ENCODE measurements at places on chromosomes 12 and 14. TPM values are rescaled to one million over a fixed set of nuclear protein-coding genes. Genes with fewer than 3 reads are reported as not detected.

The AQP6 gene
- 23.3 TPM for polyA plus RNA-seq

The ZDHHC22 gene
- 0.19 TPM for polyA plus RNA-seq

The AGAP2 gene
- polyA plus RNA-seq, result 1.9 TPM

DNA sequence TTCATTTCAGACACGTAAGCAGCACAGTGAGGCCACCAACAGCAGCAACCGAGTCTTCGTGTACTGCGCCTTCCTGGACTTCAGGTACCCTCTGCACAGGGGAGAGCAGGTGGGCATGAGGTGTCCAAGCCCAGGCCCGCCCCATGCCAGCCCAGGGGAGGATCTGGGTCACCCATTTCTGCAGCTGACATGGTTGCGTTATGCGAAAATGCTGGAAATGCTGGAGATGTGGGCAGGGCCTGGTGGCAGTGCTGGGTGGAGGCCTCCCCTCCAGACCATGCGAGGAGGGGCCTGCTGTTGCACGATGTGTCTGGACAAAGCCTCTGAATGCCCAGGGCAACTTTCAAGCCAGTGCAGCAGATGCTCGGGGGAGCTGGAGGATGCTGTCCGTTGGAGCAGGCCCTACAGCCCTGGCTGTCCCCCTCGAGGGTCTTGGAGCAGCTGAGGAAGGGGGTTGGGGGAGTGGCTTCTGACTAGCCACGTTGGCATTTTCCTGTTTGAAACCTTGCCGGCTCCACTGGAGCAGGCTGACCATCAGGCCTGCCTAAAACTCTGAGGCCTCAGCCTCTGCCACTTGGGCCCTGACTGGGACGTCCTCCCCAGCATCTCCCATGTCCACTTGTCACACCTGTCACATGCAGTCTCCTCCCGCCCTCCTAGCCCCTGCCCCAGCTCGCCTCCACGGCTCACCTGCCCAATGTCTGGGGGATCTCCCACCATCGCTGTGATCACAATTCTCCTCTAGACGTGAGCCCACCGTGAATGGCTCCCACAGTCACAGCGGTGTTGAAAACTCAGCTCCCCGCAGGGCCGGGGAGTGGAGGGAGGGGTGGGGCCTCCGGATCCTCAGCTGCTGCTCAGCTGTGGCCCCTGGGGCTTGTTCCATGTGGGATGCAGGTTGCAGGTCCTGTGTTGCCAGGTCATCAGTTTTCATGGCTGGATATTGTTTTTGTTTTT is 123.4 kb downstream of the ADGRD1 start:
- no peak for DNase-seq

- DNase-seq, result no peak
Measured at GRCh38 chr14:93115821-93116675, at the start of gene ITPK1. Gene ITPK1 (minus strand): TSS chr14:93115925. CDS start chr14:93115163, 762 bp downstream.

- DNase-seq, result no peak
Measured at GRCh38 chr12:115698257-115698656, 579.2 kb downstream of the MED13L start.

- peak; percentile 73 for DNase-seq
Measured at GRCh38 chr14:85528080-85528896, 1.7 kb upstream of the FLRT2 start.

DNA sequence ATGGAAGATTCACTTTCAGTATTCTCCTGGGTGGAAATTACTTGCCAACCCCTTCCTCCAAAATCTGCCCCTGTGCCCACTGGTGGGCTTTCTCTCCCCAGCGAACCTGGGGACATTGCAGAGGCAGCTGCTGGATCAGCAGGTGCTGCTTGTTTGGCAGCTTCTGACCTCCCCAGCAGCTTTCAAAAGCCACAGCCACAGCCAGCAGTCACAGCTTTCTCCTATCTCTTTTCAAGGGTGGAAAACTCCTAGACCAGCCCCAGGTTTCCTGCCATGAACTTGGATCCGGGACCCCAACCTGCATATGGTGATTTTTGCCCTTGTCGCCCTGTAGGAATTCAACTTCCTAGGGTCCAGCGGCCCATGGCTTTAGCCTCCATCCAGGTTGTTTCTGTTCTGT is 330.8 kb downstream of the ADAMTS20 start:
- DNase-seq, result no peak

- no peak for DNase-seq
Measured at GRCh38 chr12:69988481-69989321, 163.7 kb downstream of the MYRFL start.

GRCh38 chr12:64791036-64791435 is 31.8 kb upstream of the GNS start:
- DNase-seq, result no peak

GRCh38 chr12:112677050-112677765 is 114.3 kb upstream of the RPH3A start:
- DNase-seq, result no peak

- DNase-seq, result no peak
Measured at GRCh38 chr12:88945051-88945732, 364.9 kb upstream of the KITLG start.

DNA sequence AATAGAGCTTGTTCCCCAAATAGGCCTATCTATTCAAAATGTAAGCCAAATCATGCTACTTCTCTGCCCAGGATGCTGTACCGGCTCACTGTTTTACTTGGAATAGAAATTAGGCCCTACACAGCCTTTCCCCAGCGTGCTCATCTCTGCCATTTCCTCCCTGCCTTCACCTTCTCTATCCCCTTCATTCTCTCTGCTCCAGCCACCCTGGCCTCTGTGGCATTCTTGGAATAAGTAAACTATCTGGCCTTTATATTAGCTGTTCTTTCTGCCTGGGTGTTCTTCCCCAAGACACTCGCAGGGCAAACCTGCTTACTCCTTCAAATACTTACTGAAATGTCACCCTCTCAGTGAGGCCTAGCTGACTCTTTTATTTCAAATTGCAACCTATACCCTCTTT is 30.9 kb upstream of the DYRK2 start:
- DNase-seq, result no peak

- no peak for DNase-seq
Measured at GRCh38 chr12:4703676-4704075, 16.5 kb upstream of the GALNT8 start.

- DNase-seq, result no peak
Measured at GRCh38 chr14:100864206-100864605, 38.3 kb downstream of the MEG3 start.

DNA sequence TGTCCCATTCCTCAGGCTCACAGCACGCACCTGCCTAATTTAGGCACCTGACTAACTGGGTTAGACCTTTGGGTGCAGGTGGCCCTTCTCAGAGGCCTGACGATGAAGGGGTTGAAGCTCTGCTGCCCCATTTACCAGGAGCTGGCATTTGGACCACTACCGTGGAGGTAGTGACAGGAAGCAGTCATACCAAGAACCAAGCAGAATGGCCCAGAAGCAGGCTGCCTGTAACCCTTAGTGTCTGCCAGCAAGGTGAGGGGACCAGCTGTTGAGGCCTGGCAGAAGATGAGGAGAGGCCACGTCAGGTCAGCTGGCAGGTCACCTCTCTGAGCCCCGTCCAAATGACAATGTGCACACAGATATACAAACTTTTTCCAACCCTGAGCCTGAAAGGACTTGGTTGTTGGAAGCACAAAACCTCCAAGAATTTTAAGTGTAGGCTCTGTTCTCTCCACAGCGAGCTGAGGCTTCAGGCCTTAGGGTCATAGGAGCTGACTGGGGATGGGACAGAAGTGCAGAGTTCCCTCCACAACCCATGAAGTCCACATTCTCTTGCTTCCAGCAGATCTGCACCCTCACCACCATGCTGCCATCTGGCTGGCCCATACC is 23.1 kb downstream of the VASH1 start:
- DNase-seq, result no peak

- no peak for DNase-seq
Measured at GRCh38 chr12:95996034-95996658, at the start of gene HAL. Gene HAL (minus strand): TSS chr12:95996344. CDS start chr12:95995910, 434 bp downstream.

DNA sequence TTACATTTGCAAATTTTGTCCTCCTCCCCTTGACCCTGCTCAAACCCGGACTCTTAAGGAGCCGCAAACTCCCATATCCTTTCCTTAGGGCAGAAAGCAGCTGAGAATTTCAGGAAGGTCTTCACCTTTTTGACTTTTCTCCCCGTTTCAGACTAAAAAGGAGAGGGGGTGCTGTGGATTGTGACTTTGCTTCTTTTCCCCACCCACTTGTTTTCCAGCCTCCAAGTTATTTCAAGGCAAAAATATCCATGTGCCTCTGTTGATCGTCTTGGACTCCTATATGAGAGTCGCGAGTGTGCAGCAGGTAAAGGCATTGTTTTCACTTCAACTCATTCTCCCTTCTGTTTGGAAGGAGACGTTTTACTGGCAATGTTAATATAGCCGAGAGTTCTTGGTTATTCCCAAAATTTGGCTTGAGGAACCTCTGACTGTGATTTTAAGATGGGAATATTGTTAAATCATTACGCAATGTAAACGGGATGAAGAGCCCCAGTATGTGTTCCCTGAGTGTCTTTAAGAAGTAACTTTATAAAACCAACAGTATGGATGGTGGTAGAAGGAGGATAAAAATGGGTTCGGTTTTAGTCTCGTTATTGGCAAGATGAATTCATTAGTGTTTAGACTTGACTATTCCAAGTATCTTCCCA is 663 bp downstream of the LRRK2 start:
- DNase-seq, result no peak

GRCh38 chr14:102200690-102201352 is 61.1 kb downstream of the WDR20 start:
- no peak for DNase-seq

- no peak for DNase-seq
Measured at GRCh38 chr12:108335349-108336119, 3.6 kb downstream of the CMKLR1 start.

- DNase-seq, result no peak
Measured at GRCh38 chr12:132423251-132423819, 66.6 kb upstream of the FBRSL1 start.

GRCh38 chr14:102977475-102977874 is 55.0 kb downstream of the AMN start:
- no peak for DNase-seq

DNA sequence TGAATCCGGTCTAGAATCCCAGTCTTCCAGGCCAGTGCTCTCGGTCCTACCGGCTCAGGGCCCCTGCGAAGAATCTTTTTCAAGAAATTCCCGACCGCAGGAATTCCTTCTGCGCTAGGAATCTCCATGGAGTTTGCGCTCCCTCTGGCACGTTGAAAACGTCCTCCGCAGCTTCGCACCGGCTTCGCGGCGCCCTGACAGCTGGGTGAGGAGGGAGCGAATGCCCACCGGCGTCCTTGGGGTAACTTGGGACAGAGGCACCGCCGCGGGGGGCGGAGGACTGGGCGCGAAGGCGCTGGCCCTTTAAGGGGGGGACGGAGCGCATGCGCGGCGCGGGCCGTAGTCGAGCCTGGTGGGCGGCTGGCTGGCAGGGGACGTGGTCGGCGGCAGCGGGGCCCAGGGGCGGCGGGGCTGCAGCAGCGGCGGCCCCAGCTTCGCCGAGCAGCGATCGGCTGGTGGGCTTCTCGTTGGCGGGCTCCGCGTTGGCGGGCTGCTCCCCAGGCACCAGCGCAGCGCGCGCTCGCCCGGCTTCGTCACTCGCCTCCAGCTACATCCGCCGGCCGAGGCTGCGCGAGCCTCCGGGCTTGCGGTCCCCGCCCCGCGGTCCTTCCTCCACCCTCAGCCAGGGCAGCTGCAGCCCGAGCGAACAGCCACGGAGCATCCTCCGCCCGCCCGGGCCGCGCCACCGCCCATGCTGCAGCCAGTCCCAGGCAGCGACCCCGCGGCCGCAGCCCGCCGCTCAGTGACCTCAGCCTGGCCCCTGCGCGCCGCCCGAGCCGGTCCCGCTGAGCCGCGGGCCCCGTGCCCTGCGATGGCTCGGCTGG is at the start of gene VASH1:
VASH1 (plus strand) TSS at position 333 of the 824 bp plus-strand sequence. CDS start 1,354 bp downstream, outside the sequence.
- DNase-seq, result peak; percentile 42

DNA sequence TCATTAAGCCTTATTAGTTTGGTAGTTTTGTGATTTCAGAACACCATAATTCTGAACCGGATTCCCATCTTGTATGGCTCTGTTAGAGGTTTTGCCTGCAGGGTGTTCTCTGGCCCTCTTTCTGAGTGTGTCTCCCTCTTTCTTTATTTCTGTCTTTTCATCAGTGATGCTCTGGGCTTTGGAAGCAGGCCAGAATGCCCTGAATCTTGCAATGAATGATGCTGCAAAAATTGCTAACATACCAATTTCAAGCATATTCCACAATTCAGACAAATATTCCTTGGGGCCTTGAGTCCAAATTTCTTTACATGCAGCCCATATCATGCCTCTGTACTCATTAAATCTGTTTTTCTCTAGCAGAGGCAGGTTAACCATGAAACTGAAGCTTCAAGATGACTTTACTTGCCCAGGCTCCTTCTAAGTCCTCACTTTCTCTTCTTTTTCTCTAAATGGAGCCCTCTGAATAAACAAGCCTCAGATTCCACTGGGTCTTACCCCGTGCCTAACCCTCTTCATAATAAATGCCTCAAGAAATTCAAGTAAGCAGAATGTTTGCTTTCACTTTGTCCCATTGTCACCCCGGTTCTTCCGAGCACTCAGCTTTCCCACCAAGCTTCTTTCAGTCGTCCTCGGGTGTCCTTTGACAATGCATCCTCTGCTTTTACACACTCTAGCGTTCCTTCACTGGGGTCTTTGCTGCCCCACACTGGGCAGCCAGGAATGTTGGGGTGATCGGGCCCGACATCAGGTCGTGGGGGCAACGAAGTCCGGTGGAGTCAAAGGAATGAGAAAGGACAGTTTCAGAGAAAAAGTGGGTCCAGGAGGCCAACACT is 78.8 kb upstream of the SLC38A4 start:
- no peak for DNase-seq

DNA sequence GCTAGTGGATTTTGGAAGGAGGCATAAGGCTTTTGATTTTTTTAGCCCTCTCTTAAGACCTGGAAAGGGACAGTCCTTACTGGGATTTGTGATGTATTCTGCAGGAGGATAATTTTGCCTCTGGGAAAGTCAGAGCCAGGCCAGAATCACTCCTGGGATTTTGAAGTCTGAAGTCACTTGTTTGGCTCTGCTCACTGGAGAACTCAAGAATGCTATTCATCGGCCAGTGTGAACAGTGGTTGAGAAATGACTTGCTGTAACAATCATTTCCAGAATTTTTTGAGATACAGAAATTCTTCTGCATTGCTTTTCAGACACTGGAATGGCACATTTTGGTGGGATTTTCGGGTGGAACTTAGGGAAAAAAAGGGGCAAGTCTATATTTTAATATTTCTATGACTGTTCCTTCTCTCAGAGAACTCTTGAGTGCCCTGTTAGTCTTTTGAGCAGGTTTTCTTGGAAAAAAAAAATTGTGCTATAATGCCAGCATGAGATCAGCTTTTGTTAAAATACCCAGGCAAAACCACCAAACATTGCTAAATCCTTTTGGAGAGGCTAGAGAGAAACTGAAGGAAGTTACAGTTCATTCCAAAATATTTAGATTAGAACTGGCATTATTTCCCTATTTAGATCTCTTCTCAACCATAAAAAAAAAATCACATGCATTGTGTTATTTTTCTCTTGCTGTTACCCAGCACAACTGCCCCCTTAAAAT is 26.1 kb upstream of the BHLHE41 start:
- DNase-seq, result no peak

GRCh38 chr12:89346741-89347324 is 5.5 kb downstream of the DUSP6 start:
- no peak for DNase-seq

- no peak for DNase-seq
Measured at GRCh38 chr12:32455607-32456071, 56.3 kb downstream of the FGD4 start.

- DNase-seq, result no peak
Measured at GRCh38 chr14:55107766-55108554, 21.1 kb upstream of the LGALS3 start.
